Dermis microvascular lymphatic vessel endothelial cell (primary cell): ENCODE measurements at places on chromosomes 6 and 20. TPM values are rescaled to one million over a fixed set of nuclear protein-coding genes. Genes with fewer than 3 reads are reported as not detected.

Gene SNAP25
- under 0.01 TPM in 1 of 2 replicates, not detected in the other for total RNA-seq

Gene PRND
- 1.6 and 1.9 TPM in 2 replicates for total RNA-seq

Gene DEFB116
- total RNA-seq, result not detected in 2 replicates

Gene METTL24
- total RNA-seq, result not detected in 2 replicates

Gene CST2
- total RNA-seq, result not detected in 2 replicates

Gene ALDH5A1
- total RNA-seq, result 0.64 and 2.7 TPM in 2 replicates

Gene RBCK1
- total RNA-seq, result 53.7 and 80.9 TPM in 2 replicates

Gene SLC22A16
- not detected in 2 replicates for total RNA-seq

Gene LRRC73
- total RNA-seq, result under 0.01 and 0.13 TPM in 2 replicates

Gene PAX1
- total RNA-seq, result not detected in 2 replicates

Gene DEFB115
- total RNA-seq, result not detected in 2 replicates

Gene NNAT
- total RNA-seq, result 0.13 and 0.26 TPM in 2 replicates

Gene TULP1
- total RNA-seq, result not detected in 2 replicates

Gene SLX4IP
- total RNA-seq, result 2.3 and 2.6 TPM in 2 replicates

Gene CLDN20
- total RNA-seq, result not detected in 2 replicates

Gene IL17F
- not detected in 2 replicates for total RNA-seq

Gene TRIM31
- total RNA-seq, result not detected in 2 replicates

Gene MKKS
- total RNA-seq, result 3.7 and 4.2 TPM in 2 replicates

Gene AGPAT4
- total RNA-seq, result 8.7 and 11.6 TPM in 2 replicates

Gene GSTA3
- not detected in 2 replicates for total RNA-seq

Gene FAM209B
- total RNA-seq, result 0.13 TPM in 1 of 2 replicates, not detected in the other

Gene CFB
- total RNA-seq, result 0.13 and 0.51 TPM in 2 replicates

Gene PGM3
- total RNA-seq, result 57.6 and 77.8 TPM in 2 replicates

Gene GRIK2
- total RNA-seq, result not detected in 2 replicates

Gene GDAP1L1
- total RNA-seq, result not detected in 2 replicates

Gene CHRNA4
- total RNA-seq, result 0.13 TPM in 2 replicates

Gene HAO1
- not detected in 2 replicates for total RNA-seq

Gene CFAP61
- total RNA-seq, result not detected in 2 replicates

Gene PRL
- not detected in 2 replicates for total RNA-seq

Gene MLIP
- total RNA-seq, result 1.3 and 2.6 TPM in 2 replicates

Gene TMEM63B
- total RNA-seq, result 10.5 and 21.7 TPM in 2 replicates

Gene VWA7
- total RNA-seq, result under 0.01 and 0.13 TPM in 2 replicates

Gene FAM83C
- not detected in 2 replicates for total RNA-seq

Gene ADGB
- not detected in 2 replicates for total RNA-seq

Gene WFDC5
- not detected in 2 replicates for total RNA-seq

Gene EPPIN
- total RNA-seq, result not detected in 2 replicates

Gene HFE
- 2.4 and 3.0 TPM in 2 replicates for total RNA-seq

Gene FANCE
- 10.3 and 11.1 TPM in 2 replicates for total RNA-seq

Gene BEND6
- total RNA-seq, result under 0.01 and 0.13 TPM in 2 replicates
